ENCODE measurements at places on chromosomes 16 and 17. TPM values are rescaled to one million over a fixed set of nuclear protein-coding genes. Genes with fewer than 3 reads are reported as not detected.

The FZD2 gene
- not detected for total RNA-seq

The SDR42E2 gene
- not detected for total RNA-seq

DNA sequence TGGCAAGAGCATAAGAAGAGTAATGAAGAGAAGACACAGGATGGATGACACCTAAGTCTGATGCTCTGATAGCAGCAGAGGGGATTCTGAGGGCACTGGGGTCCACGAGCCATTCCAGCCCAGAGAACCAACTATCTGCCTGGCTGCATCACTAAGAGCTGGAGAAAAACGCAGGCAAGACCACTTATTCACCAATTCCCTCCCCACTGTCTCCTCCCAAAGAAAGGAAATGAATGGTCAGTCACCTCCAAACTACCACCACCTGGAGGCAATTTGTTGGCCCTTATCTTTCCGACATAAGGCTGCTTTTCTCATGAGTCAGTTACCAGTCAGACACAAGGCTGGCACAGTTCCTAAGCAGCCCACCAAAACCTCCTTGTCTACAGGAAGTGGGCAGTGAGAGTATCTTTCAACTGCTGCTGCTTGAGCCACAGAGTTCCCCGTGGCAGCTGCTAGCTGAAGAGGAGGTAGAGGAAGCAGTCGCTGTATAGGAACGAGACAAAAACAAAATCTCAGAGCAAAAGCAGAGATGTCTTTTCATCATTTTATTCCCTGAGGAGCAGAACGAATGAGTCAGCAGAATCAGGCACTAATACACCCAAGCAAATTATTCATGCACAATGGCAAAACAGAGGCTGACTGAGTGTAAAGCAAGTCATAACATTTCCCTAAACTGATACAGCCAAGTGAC lies 111.1 kb downstream of the SMG6 start:
- no peak overlapping the region for H3K4me3 ChIP-seq
- DNase-seq, result peak; percentile 60
- peaks cover 73% of the 10 kb centered on the region for H3K4me1 ChIP-seq
- no peaks in the 10 kb centered on the region for H3K27me3 ChIP-seq
- peak overlapping the region; percentile 72 for H3K27ac ChIP-seq

DNA sequence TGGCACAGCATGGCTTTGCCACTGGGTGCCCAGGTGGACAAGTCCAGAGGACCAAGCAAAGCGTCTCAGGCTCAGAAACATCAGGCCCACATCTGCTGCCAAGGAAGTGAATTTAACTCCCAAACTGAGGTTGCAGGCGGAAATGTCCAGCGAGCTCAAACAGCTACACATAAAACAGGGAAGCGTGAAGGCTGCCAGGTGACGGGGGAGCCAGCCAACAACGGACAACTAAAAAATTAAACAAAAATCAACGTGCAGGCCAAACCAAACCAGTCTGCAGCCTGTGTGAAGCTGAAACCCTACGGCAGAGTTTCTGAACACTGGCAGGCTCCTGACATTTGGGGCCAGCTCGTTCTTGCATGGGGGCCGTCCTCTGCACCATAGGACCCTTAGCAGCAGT lies 2.5 kb downstream of the TK1 start:
- H3K27ac ChIP-seq, result no peak overlapping the region
- H3K27me3 ChIP-seq, result no peaks in the 10 kb centered on the region
- H3K4me3 ChIP-seq, result no peak overlapping the region
- peaks cover 40% of the 10 kb centered on the region for H3K36me3 ChIP-seq

- H3K4me1 ChIP-seq, result peaks cover 7% of the 10 kb centered on the region
- H3K27me3 ChIP-seq, result no peaks in the 10 kb centered on the region
- H3K36me3 ChIP-seq, result peaks cover 2% of the 10 kb centered on the region
- no peak overlapping the region for H3K27ac ChIP-seq
- DNase-seq, result no peak
These were observed 31.4 kb downstream of the PDIA2 start for GRCh38 chr16:314351-314750.

DNA sequence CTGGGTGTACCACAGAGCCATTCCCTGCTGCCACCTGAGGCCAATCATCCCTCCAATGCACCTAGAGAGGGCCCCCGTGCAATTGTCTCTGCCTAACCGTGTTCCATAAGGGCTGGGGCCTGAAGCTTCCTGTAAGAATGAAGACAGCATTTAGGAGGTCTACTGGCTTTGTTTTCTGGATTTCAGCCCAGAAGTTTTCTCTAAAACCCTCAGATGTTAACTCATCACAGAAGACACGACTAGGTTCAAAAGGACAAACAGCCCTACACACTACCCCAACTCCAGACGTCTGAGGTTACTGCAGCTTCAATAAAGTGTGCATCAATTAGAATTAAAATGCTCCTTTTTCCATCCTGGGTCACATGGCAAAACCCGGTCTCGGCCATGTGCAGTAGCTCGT lies 10.8 kb upstream of the DRG2 start:
- no peak overlapping the region for H3K4me3 ChIP-seq
- H3K4me1 ChIP-seq, result no peaks in the 10 kb centered on the region
- peaks cover 20% of the 10 kb centered on the region for H3K27me3 ChIP-seq
- no peak for DNase-seq
- H3K27ac ChIP-seq, result no peak overlapping the region

- H3K27me3 ChIP-seq, result peaks cover 11% of the 10 kb centered on the region
- no peak overlapping the region for H3K4me3 ChIP-seq
- no peaks in the 10 kb centered on the region for H3K36me3 ChIP-seq
- H3K27ac ChIP-seq, result no peak overlapping the region
These were observed 32.2 kb upstream of the CACNG4 start for GRCh38 chr17:66932311-66932710.

DNA sequence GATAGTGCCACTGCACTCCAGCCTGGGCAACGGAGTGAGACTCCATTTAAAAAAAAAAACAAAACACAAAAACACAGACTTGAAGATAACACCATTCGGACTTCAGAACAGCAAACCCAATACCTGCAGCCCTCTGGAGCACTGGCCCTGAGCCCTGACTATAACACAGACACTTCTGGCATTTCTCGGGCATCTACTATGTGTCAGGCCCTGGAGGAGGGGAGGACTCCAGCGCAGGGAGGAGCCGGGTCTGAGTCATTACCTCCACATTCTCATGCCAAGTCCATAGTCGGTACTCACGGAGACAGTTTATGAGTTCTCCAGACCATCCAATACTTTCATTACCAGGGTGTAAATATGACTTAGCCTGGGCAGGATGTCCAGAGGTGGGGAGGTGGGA lies 48.8 kb downstream of the PITPNM3 start:
- H3K27me3 ChIP-seq, result peaks cover 2% of the 10 kb centered on the region
- no peak overlapping the region for H3K4me3 ChIP-seq
- no peak for DNase-seq
- no peaks in the 10 kb centered on the region for H3K4me1 ChIP-seq
- H3K27ac ChIP-seq, result no peak overlapping the region

GRCh38 chr17:68734187-68734900 lies 133.2 kb upstream of the FAM20A start:
- no peaks in the 10 kb centered on the region for H3K4me1 ChIP-seq
- no peak for DNase-seq
- H3K27ac ChIP-seq, result no peak overlapping the region
- no peak overlapping the region for H3K4me3 ChIP-seq
- peaks cover 14% of the 10 kb centered on the region for H3K27me3 ChIP-seq
- H3K36me3 ChIP-seq, result no peaks in the 10 kb centered on the region

DNA sequence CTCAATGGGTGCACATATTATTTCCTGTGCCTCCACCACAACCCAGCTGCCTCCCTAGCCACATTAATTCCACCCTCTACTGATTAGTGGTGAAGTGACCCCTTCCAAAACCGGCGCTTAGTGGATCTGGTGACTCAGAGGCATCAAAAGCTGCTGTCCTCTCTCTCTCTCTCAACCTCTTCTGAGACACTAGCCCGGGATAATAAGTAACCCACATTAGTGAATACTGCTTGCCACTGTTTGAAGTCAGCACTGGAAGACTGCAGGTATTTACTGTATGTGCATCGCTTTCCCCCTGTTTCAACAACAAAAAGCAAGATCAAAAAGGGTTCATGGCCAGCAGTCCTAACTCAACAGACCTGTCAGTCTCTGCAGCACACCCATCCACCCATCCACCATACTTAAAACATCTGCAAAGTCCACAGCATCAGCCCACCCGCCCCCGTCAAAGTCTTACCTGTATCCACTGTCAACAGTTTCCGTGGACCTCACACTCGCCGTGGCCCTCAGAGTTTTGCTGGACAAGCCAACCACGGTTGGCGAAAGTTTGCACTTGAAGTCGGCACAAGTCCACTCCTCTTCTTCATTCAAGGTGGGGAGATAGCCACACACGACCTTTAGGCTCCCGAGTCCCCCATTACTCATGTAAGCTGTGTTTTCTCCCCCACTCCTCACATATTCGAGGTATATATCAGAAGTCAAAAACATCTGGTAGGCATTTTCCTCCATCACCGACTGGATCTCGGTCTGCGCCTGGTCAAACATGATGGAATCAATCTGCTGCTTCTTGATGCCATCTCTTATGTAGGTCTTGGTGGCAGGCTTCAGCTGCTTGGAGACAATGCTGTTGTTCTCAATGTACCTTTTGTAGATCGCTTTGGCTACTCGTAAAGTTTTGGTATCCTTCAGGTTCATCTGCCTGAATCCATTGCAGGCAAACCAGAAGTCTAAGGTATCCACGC lies 3.8 kb downstream of the AXIN2 start:
- peaks cover 17% of the 10 kb centered on the region for H3K36me3 ChIP-seq
- no peak overlapping the region for H3K27ac ChIP-seq

- DNase-seq, result no peak
- no peak overlapping the region for H3K27ac ChIP-seq
- peaks cover 17% of the 10 kb centered on the region for H3K27me3 ChIP-seq
- no peaks in the 10 kb centered on the region for H3K36me3 ChIP-seq
- H3K4me3 ChIP-seq, result no peak overlapping the region
These were observed 33.9 kb downstream of the BAHCC1 start for GRCh38 chr17:81428948-81429774.

DNA sequence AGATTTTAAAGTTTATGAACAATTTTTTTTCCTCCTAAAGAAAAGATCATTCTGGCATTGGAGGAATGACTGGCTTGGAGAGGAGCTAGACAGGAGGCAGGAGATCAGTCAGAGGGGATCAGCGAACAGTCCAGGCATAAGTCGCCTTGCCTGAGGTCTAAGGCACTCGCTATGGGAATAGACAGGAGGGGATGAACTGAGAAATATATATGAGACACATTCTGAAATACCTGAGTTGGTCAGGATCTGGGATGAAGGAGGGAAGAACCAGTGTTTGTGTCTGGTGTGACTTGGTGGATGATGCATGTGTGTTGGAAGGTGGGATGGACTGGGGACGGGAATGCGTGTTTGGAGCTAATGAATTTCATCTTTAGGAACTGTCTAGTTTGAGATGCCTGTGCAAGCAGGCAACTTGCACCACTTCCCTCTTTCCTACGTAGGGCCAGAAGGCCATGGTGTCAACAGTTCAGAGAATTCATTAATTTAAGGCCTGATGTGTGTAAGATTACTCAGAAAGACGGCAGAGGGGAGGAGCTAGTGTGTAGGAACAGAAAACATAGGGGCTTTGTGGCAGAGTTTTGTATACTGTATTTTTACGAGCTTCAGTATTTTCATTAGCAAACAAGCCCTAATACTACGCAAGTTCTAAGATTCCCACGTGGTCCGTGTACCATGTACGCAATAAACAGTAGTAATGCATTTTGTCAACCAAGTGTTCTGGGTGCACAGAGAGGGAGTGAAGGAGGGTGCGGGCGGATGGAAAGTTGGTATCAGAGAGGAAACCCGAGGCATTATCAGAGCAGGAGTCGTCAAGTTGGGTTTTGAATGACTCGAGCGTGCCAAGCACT lies 825 bp downstream of the HEATR6 start:
- H3K27ac ChIP-seq, result peak overlapping the region; percentile 93
- DNase-seq, result no peak
- peak overlapping the region; percentile 86 for H3K4me3 ChIP-seq
- H3K36me3 ChIP-seq, result peaks cover 16% of the 10 kb centered on the region
- no peaks in the 10 kb centered on the region for H3K27me3 ChIP-seq

GRCh38 chr16:9371713-9372448 lies 280.4 kb downstream of the HAPSTR1 start:
- H3K4me1 ChIP-seq, result no peaks in the 10 kb centered on the region
- no peaks in the 10 kb centered on the region for H3K36me3 ChIP-seq
- H3K4me3 ChIP-seq, result no peak overlapping the region
- no peaks in the 10 kb centered on the region for H3K27me3 ChIP-seq

GRCh38 chr16:58196898-58197313 lies 1.0 kb downstream of the CSNK2A2 start:
- H3K27ac ChIP-seq, result peak overlapping the region; percentile 84
- H3K4me1 ChIP-seq, result peaks cover 45% of the 10 kb centered on the region
- H3K27me3 ChIP-seq, result peaks cover 15% of the 10 kb centered on the region

GRCh38 chr16:87138316-87138715 lies 178.9 kb downstream of the C16orf95 start:
- H3K27me3 ChIP-seq, result no peaks in the 10 kb centered on the region
- no peak overlapping the region for H3K4me3 ChIP-seq
- no peaks in the 10 kb centered on the region for H3K4me1 ChIP-seq
- H3K36me3 ChIP-seq, result no peaks in the 10 kb centered on the region

- H3K4me3 ChIP-seq, result no peak overlapping the region
- H3K4me1 ChIP-seq, result no peaks in the 10 kb centered on the region
- DNase-seq, result no peak
- no peak overlapping the region for H3K27ac ChIP-seq
- no peaks in the 10 kb centered on the region for H3K27me3 ChIP-seq
- H3K36me3 ChIP-seq, result no peaks in the 10 kb centered on the region
These were observed 17.2 kb upstream of the CACNG1 start for GRCh38 chr17:67027031-67027628.

GRCh38 chr16:85457366-85457765 lies 155.8 kb upstream of the GSE1 start:
- no peak overlapping the region for H3K4me3 ChIP-seq
- no peaks in the 10 kb centered on the region for H3K36me3 ChIP-seq
- H3K27me3 ChIP-seq, result peaks cover 20% of the 10 kb centered on the region
- peaks cover 2% of the 10 kb centered on the region for H3K4me1 ChIP-seq
- H3K27ac ChIP-seq, result no peak overlapping the region
- DNase-seq, result no peak

DNA sequence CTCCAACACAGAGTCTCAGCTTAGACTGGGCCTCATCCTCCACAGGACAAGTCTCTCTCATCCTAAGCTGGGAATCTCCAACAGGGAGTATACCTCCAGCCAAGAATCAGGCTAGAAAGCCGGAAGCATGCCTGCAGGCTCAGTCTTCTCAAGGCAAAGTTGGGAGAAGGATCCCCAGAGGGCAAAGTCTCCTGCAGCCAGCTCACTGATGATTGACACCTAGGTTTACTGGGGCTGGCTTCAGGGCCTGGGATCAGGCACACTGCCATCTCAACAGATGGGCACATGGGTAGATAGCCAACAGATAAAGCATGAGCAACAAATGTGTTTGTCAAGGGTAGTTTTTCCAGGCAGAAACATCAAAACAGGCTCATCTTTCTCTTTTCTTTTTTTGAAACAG lies 56.1 kb upstream of the TOX3 start:
- no peak for DNase-seq
- no peak overlapping the region for H3K4me3 ChIP-seq
- no peaks in the 10 kb centered on the region for H3K27me3 ChIP-seq
- H3K27ac ChIP-seq, result no peak overlapping the region
